Mucosa of descending colon (tissue), 3 donors: ENCODE measurements at places on chromosomes 4 and X.
A peak's percentile ranks its signal among the peaks of the same experiment; 100 is the strongest.

GRCh38 chrX:19629541-19629940 is 114.2 kb upstream of the MAP3K15 start:
- no peak for DNase-seq

DNA sequence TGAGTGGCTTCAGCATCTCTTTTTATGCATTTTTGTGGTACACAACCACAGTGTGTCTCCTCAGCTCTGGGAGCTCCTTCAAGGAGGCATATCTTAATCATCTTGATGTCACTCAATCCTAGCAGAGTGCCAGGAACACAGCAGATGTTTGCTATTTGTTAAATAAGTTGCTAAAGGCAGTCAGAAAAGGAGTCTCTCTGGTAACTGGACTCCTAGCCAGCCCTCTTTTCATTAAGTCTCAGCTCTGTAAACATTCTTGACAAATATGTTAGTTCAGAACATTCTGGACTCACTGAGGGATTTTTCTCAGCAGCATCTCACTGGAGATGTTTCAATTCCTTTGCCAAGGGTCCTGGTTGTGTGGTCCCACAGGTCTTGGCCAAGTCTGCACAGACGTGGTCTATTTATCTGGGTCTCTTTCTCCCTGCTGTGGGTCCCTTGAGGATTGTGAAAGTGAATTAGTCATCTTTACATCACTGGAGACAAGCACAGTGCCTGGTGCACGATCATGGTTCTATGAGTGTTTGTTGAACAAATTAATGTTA is 20.3 kb upstream of the FAM9C start:
- DNase-seq = no peak

GRCh38 chr4:186606591-186606992 is 51.2 kb upstream of the MTNR1A start:
- DNase-seq = no peak

- no peak for DNase-seq
Observed at GRCh38 chrX:153495362-153495751, 577 bp downstream of the BGN start.

DNA sequence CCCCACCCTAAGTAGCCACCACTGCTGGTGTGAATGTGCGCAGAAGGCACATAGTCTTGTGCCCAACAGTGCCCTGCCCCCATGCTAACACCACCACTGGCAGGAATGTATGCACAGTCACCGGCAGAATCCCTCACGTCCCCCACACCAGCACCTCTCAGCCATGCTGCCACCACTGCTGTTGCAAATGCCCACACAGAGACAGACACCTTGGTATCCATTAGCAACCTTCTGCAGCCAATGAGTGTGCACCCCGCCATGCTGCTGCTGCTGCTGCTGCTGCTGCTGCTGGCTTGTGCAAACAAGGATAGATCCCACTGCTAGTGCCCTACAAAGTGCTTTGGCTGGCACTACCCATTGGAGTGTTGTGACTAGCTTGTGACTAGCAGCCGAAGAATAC is 52.4 kb upstream of the MMAA start:
- no peak for DNase-seq

- no peak for DNase-seq
Observed at GRCh38 chrX:119954374-119954773, 10.8 kb upstream of the NKAP start.

DNA sequence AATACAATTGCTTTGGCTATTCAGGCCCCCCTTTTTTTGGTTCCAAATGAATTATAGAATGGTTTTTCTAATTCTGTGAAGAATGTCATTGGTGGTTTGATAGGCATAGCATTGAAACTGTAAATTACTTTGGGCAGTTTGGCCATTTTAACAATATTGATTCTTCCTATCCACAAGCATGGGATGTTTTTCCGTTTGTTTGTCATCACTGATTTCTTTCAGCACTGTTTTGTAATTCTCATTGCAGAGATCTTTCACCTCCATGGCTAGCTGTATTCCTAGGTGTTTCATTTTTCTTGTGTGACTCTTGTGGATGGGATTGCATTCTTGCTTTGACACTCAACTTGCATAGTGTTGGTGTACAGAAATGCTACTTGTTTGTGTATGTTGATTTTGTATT is 33.0 kb downstream of the ADH6 start:
- DNase-seq = no peak

DNA sequence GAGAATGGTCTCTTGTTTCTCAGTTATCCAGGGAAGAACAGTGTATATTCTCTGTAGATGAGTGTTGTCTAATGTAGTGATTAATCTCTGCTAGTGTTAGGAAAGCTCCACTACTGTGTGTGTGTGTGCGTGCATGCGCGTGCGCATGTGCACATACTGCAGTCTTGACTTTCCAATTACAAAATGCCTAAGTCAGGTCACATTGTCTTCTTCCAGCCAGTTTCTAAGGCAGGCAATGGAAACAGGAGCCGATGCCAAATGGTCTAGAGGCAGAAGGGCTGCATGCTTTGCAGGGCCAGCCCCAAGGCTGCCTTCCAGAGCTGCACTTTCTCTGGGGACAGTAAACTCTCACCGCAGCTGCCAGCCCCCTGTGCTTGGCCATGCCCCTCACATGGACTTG is 30.5 kb upstream of the NAP1L5 start:
- DNase-seq = no peak

GRCh38 chr4:76856243-76857073 is 41.5 kb downstream of the SOWAHB start:
- peak; percentile 54 for DNase-seq
